ENCODE measurements at places on chromosomes 2 and 18.

GRCh38 chr2:85577386-85578242 lies at the start of gene VAMP8:
Gene VAMP8, plus strand, starts transcription at chr2:85577586. Its CDS starts 61 bp downstream, at chr2:85577647.
- H3K4me1 ChIP-seq, result peaks cover 23% of the 10 kb centered on the region
- DNase-seq, result no peak
- peak within 1 kb of the TSS; percentile 83 for H3K27ac ChIP-seq
- H3K27me3 ChIP-seq, result no peaks in the 10 kb centered on the region
- H3K36me3 ChIP-seq, result peaks cover 14% of the 10 kb centered on the region

DNA sequence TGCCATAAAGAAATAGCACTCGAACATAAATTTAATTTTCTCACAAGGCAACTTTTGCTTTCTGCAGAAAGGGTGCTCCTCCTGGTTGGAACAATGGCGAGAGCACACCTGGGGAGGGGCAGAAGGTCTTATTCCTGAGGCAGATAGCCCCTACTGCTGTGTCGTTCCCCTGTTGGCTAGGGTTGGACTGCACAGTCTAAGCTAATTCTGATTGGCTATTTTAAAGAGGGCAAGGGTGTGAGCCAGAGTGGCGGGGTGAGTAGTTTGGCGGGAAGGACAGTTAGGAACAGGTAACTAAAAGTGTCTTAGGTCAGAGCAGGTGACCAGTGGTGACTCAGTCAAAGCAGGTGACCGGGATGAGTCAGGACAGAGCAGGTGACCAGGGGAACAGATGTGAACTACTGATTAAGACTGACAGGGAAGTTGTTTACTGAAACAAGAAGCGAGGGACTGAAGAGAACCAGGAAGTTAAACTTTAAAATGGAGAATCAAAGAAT lies 49.7 kb upstream of the AGAP1 start:
- no peak overlapping the region for H3K4me3 ChIP-seq
- no peak overlapping the region for H3K27ac ChIP-seq
- H3K36me3 ChIP-seq, result no peaks in the 10 kb centered on the region

- H3K27me3 ChIP-seq, result no peaks in the 10 kb centered on the region
- peak within 1 kb of the TSS; percentile 83 for H3K4me3 ChIP-seq
- no peaks in the 10 kb centered on the region for H3K36me3 ChIP-seq
- H3K27ac ChIP-seq, result peak within 1 kb of the TSS; percentile 91
Observed at GRCh38 chr2:148021059-148021861, at the start of gene MBD5. Gene MBD5, plus strand, starts transcription at chr2:148021091.

GRCh38 chr2:65678779-65679391 lies 246.5 kb upstream of the SPRED2 start:
- H3K36me3 ChIP-seq, result no peaks in the 10 kb centered on the region
- H3K4me1 ChIP-seq, result no peaks in the 10 kb centered on the region
- H3K4me3 ChIP-seq, result no peak overlapping the region
- no peaks in the 10 kb centered on the region for H3K27me3 ChIP-seq
- H3K27ac ChIP-seq, result no peak overlapping the region
- no peak for DNase-seq

DNA sequence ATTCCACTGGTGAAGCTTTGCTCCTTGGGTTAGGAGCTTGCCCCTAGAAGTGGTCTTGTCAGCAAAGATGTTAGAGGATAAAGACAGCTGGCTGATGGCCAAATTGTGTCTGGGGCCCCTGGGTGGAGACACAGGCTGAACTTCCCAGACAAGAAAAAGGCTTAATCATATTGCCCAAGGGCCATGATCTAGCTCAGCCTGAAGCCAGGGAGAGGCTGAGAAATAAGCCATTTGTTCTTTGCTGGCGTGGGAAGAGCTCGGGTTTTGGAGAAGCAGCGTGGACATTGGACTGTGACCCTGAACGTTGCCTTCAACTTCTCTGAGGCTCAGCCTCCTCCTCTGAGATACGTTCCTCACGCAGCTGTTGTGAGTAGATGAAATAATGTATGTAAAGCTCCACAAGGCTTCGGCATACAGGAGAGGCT lies 153.0 kb downstream of the ZFP36L2 start:
- peak overlapping the region; percentile 73 for H3K27ac ChIP-seq
- H3K4me3 ChIP-seq, result no peak overlapping the region
- DNase-seq, result no peak
- H3K4me1 ChIP-seq, result peaks cover 64% of the 10 kb centered on the region
- H3K27me3 ChIP-seq, result no peaks in the 10 kb centered on the region

- peak overlapping the region; percentile 92 for H3K27ac ChIP-seq
Observed at GRCh38 chr2:73072129-73072395, 550 bp upstream of the SFXN5 start.

DNA sequence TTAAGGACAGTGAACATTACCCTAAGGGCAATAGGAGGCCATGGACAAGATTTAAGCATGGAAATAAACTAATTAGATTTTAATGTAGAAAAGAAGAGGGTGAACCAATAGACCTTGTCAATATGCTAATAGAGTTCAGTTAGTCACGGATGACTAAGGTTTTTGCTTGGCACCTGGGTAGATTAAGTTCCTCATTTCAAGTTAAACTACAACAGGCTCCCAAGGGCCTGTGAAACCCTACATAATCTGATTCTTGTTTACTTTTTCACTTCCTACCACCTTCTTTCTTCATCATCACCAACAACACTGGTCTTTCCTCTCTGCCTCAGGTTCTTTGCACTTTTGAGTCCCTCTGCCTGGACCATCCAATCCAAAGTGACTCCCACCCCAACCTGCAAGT lies 14.8 kb downstream of the SP110 start:
- H3K27me3 ChIP-seq, result no peaks in the 10 kb centered on the region
- H3K36me3 ChIP-seq, result peaks cover 56% of the 10 kb centered on the region
- no peak for DNase-seq
- H3K27ac ChIP-seq, result no peak overlapping the region

All from thymus (tissue), 14 donors.